CD4-positive, CD25-positive, alpha-beta regulatory T cell (primary cell): ENCODE measurements at places on chromosomes 7 and 10. TPM values are rescaled to one million over a fixed set of nuclear protein-coding genes. Genes with fewer than 3 reads are reported as not detected.

Gene GPR37
- not detected for polyA plus RNA-seq

Gene GRID2IP
- polyA plus RNA-seq: not detected

Gene MUC3A
- not detected for polyA plus RNA-seq

Gene GPR146
- 17.6 TPM for polyA plus RNA-seq

Gene SPDYE5
- polyA plus RNA-seq: not detected

Gene SYT15B
- not detected for polyA plus RNA-seq

DNA sequence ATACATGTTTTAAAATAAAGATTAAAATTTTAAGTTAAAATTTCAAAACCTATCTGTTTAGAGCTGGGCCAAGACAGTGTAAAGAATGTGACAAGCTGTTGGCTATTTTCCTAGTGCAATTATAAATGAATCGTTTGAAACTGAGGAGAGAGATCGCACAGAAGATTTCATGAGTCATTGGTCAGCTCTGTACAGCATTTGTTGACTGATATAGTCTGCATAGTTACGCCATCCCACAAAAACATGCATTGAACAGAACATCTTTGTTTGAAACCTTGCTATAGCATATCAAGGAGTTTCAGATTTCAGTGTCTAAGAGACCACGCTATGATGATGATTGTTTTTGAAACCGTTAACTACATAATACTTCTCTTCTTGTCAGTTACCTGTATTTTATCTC lies 1.3 kb upstream of the C10orf67 start:
- no peaks in the 10 kb centered on the region for H3K36me3 ChIP-seq
- peak overlapping the region; percentile 55 for H3K27ac ChIP-seq
- DNase-seq: no peak
- peak overlapping the region; percentile 58 for H3K4me3 ChIP-seq
- no peaks in the 10 kb centered on the region for H3K27me3 ChIP-seq

GRCh38 chr10:71572962-71573361 lies 146.6 kb downstream of the C10orf105 start:
- no peak overlapping the region for H3K4me3 ChIP-seq
- H3K36me3 ChIP-seq: no peaks in the 10 kb centered on the region
- no peak for DNase-seq

DNA sequence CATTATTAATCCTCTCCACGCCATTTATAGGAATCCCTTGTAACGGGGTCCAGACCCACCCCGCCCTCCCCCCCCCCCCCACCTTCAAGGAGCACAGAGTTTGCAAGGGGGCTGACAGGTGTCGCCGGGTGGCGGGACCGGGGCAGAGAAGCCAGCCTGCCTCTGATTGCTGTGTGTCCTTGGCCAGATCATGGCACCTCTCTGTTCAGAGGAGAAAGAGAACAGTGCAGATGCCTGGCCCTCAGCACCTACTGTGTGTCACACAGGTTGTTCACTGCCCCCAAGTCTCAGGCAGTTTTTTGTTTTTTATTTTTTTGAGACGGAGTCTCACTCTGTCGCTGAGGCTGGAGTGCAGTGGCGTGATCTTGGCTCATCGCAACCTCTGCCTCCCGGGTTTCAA lies 5.4 kb upstream of the MICALL2 start:
- H3K4me1 ChIP-seq: peaks cover 9% of the 10 kb centered on the region
- no peak overlapping the region for H3K27ac ChIP-seq
- no peak for DNase-seq
- H3K36me3 ChIP-seq: no peaks in the 10 kb centered on the region
- no peaks in the 10 kb centered on the region for H3K27me3 ChIP-seq
- H3K4me3 ChIP-seq: no peak overlapping the region

GRCh38 chr7:89027781-89028180 lies 232.2 kb upstream of the TEX47 start:
- no peak for DNase-seq
- no peaks in the 10 kb centered on the region for H3K27me3 ChIP-seq
- H3K4me1 ChIP-seq: no peaks in the 10 kb centered on the region
- no peaks in the 10 kb centered on the region for H3K36me3 ChIP-seq
- H3K4me3 ChIP-seq: no peak overlapping the region
- H3K27ac ChIP-seq: no peak overlapping the region

DNA sequence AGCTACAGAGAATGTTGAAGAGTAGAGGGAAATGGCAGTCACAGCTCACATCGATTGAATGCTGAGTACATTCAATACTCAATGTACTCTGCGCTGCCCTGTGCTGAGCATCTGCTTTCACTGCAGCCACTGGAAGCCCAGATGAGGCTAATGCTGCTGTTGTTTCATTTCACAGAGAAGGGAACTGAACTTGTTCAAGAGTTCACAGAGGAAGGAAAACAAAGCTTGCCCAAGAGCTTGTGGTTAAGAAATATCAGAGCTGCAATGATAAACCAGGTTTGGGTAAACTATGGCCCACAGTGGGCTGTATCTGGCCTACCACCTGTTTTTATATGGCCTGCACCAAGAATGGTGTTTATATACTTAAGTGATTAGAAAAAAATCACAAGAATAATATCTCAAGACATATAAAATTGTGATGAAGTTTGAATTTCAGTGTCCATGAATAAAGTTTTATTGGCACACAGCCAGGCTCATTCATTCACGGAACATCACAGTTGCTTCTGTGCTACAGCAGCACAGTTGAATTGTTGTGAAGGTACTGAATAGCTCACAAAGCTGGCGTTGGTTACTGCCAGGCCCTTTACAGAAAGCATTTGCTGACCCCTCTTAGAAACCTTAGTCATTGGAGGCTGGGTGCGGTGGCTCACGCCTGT lies 64.1 kb downstream of the CFAP58 start:
- H3K27me3 ChIP-seq: peaks cover 4% of the 10 kb centered on the region
- no peaks in the 10 kb centered on the region for H3K36me3 ChIP-seq
- H3K4me1 ChIP-seq: no peaks in the 10 kb centered on the region
- DNase-seq: no peak
- H3K27ac ChIP-seq: no peak overlapping the region

- no peaks in the 10 kb centered on the region for H3K27me3 ChIP-seq
- H3K36me3 ChIP-seq: no peaks in the 10 kb centered on the region
- H3K4me3 ChIP-seq: no peak overlapping the region
- no peak for DNase-seq
- no peak overlapping the region for H3K27ac ChIP-seq
These were observed 739.7 kb downstream of the AUTS2 start for GRCh38 chr7:70338015-70338414.

GRCh38 chr7:131010029-131010716 lies 276.2 kb upstream of the KLF14 start:
- no peak for DNase-seq
- peak overlapping the region; percentile 75 for H3K4me3 ChIP-seq
- H3K27me3 ChIP-seq: no peaks in the 10 kb centered on the region
- peaks cover 14% of the 10 kb centered on the region for H3K36me3 ChIP-seq
- peaks cover 77% of the 10 kb centered on the region for H3K4me1 ChIP-seq
- H3K27ac ChIP-seq: peak overlapping the region; percentile 87

DNA sequence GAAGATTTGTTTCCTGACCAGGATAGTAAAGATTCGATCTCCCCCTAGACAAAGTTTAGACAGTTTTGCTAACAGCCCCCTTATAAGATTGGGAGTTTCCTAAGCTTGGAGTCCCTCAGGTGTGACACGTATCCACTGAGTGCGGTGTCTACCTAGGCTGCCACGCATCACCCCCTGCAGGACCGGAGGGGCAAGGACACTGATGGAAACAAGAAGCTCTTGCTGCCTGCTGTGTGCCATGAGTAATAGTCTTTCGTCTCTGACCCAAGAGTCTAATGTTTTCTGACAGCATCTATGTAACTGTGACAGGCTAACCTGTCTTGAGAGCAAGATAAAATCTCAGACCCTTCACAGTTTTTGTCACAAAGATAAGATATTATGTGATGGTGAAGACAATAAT lies 173.5 kb downstream of the SEMA3E start:
- H3K4me3 ChIP-seq: no peak overlapping the region
- no peak overlapping the region for H3K27ac ChIP-seq
- no peaks in the 10 kb centered on the region for H3K27me3 ChIP-seq
- H3K36me3 ChIP-seq: no peaks in the 10 kb centered on the region
- DNase-seq: no peak
- no peaks in the 10 kb centered on the region for H3K4me1 ChIP-seq

- DNase-seq: no peak
- H3K36me3 ChIP-seq: no peaks in the 10 kb centered on the region
- no peaks in the 10 kb centered on the region for H3K27me3 ChIP-seq
- H3K27ac ChIP-seq: no peak overlapping the region
- no peak overlapping the region for H3K4me3 ChIP-seq
- no peaks in the 10 kb centered on the region for H3K4me1 ChIP-seq
These were observed 950.7 kb upstream of the PHF14 start for GRCh38 chr7:10022957-10023356.

DNA sequence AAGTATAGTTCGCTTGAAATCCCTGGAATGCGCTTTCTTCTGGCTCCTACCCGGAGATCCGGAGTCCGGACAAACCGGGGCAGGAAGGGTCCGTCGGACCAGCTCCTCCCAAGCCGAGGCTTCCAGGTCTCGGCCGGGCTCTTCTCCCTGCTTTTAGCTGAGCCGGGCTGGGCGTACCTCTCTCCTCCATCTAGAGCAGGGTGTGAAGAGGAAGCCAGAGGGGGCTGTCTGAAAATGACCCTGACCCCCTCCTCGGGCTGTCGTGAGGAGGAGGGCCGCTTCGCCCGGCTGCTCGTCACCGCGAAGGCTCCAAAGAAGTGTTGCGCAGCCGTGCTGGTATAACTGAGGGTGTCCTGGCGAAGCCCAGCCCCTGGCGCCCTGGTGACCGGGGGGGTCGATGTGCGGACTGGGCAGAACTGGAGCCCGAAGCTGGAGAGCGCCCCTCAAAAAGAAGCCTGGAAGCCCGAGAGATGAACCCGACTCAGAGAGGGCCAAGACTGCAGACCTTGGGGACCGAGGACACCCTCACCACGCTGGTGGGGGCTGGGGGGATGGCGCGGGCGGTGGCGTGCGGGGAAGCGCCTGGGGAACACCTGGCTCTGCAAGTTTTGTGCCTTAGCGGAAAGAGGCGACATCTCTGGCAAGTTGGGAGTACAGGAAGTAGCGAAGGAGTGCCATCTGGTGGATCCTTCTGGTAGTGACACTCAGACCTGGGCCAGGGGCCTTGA lies 5.7 kb downstream of the KAZALD1 start:
- peak overlapping the region; percentile 55 for H3K4me3 ChIP-seq
- H3K36me3 ChIP-seq: no peaks in the 10 kb centered on the region
- peak; percentile 75 for DNase-seq

- DNase-seq: no peak
- no peak overlapping the region for H3K27ac ChIP-seq
- H3K4me3 ChIP-seq: no peak overlapping the region
- H3K4me1 ChIP-seq: no peaks in the 10 kb centered on the region
These were observed 171.2 kb downstream of the CHCHD3 start for GRCh38 chr7:132910657-132911056.

DNA sequence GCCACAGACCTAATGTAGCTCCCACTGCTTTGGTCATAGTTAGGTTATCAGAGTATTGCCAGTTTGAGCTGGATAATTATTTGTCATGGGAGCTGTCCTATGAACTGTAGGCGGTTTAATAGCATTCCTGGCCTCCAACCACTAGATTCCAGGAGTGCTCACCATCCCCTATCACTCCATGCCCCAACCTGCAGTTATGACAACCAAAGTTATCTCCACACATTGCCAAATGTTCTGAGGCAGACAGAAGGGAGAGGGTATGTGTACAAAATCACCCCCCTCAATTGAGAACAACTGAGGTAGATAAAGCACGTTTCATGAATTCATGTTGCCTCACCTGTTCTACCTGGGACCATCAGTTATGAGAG lies 119.0 kb upstream of the CACUL1 start:
- no peak overlapping the region for H3K27ac ChIP-seq
- peaks cover 27% of the 10 kb centered on the region for H3K27me3 ChIP-seq
- H3K36me3 ChIP-seq: no peaks in the 10 kb centered on the region
- H3K4me1 ChIP-seq: no peaks in the 10 kb centered on the region
- DNase-seq: no peak

DNA sequence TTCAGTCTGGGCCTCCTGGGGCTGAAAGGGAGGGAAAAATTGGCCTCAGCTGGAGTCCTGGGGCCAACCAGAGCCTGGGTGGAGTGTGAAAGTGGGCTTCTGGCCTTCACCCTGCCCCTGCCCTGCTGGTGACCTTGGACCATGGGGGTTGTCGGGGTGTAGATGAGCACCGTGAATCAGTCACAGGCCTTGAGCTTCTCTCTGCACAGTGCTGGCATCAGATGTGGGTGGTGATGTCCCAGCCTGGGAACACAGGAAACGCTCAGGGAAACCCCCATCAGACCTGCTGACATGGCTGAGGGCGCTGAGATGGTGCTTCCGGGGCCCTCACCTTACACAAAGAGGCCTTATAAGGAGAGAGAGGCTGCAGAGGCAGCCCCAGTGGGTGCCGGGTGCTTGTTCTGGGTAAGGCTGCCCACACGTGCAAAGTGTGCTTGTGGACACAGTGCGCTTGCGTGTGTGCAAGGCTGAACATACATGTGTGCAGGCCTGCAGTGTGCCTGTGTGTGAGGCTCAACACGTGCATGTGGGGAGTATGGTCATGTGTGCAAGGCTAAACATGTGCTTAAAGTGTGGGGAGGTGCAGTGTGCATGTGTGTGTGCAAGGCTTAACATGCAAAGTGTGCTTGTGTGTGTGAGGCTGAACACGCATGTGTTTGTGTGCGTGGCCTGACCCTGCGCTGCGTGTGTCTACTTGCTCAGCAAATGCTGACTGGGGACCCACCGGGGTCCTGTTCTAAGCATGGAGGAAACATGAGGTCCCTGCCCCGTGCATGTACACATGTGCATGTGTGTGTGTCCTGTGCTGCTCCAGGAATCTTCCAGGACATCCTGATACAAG lies 6.5 kb downstream of the ARPC1B start:
- peak overlapping the region; percentile 99 for H3K27ac ChIP-seq
- DNase-seq: peak; percentile 90
- peaks cover 82% of the 10 kb centered on the region for H3K4me1 ChIP-seq
- H3K27me3 ChIP-seq: no peaks in the 10 kb centered on the region
- peaks cover 16% of the 10 kb centered on the region for H3K36me3 ChIP-seq
- H3K4me3 ChIP-seq: peak overlapping the region; percentile 60

- H3K27me3 ChIP-seq: no peaks in the 10 kb centered on the region
- no peak overlapping the region for H3K4me3 ChIP-seq
- H3K27ac ChIP-seq: no peak overlapping the region
- DNase-seq: no peak
- peaks cover 48% of the 10 kb centered on the region for H3K4me1 ChIP-seq
- peaks cover 32% of the 10 kb centered on the region for H3K36me3 ChIP-seq
These were observed 19.2 kb downstream of the ITPRIP start for GRCh38 chr10:104318810-104319741.

DNA sequence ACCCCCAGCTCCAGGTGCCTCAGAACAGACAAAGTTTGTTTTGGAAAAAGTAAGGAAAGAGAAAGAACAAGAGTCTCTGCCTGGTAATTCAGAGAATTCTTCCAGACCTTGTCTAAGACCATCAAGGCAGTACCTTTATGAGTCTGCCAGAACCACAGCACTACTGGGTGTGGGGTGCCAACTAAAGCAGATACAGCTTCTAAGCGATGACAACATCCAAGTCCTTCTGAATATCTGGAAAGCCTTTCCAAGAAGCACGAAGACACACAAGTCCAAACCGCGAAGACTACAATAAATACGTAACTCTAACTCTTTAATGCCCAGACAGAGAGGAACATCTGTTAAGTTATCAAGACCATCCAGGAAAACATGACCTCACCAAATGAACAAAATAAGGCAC lies 94.3 kb downstream of the SIRT1 start:
- DNase-seq: peak; percentile 3
- H3K4me1 ChIP-seq: no peaks in the 10 kb centered on the region
- H3K4me3 ChIP-seq: no peak overlapping the region
- H3K36me3 ChIP-seq: peaks cover 52% of the 10 kb centered on the region
- H3K27me3 ChIP-seq: no peaks in the 10 kb centered on the region
